ENCODE measurements at places on chromosomes 2 and 18.
A peak's percentile ranks its signal among the peaks of the same experiment; 100 is the strongest.

DNA sequence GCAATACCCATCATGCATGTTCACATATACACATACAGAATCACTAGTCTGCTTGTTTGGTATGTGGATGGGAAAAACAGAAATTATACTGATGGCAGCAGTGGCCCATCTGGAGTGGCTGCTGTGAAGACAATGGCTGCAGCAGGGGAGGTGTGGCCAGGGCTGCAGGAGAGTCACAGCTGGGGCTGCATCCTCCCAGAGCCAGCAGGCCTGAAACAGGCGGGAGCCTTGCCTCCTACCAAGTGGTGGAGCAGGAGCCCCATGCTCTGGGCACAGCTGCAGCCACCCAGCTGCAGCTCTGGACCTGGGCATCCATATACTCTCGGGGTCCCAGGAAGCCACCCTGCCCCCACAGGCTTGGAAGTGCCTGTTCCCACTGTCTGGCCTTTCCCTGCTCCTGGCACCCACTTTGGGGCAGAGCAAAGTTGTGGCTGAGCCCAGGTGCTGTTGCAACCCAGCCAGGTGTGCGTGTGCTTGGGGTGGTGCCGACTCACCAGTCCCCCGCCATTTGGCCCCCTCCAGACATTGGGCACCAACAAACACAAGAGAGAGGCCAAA is 136.6 kb downstream of the SPAG16 start:
- DNase-seq, result no peak

- DNase-seq, result peak; percentile 25
Measured at GRCh38 chr2:223585666-223586065, 16.5 kb downstream of the SCG2 start.

- no peak for DNase-seq
Measured at GRCh38 chr18:54991981-54992380, 32.7 kb upstream of the CCDC68 start.

DNA sequence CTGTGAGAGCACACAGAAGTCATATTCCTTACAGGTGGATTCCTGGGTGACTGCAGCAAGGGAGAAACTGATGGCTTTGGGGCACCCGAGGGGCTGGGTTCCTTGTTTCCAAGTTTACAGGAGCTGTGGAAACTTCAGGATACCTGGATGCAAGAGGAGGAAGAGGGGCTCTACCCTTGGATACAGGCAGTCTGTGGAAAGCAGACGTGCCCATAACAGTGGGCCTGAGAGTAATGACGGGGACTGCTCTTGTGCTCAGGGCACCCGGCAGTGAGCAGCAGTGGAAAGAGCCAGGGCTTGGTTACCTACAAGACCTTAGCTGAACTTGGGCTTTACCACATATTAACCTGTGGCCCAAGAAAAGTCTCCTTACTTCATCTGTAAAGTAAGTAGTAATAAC is 102.2 kb upstream of the TGFA start:
- DNase-seq, result no peak

DNA sequence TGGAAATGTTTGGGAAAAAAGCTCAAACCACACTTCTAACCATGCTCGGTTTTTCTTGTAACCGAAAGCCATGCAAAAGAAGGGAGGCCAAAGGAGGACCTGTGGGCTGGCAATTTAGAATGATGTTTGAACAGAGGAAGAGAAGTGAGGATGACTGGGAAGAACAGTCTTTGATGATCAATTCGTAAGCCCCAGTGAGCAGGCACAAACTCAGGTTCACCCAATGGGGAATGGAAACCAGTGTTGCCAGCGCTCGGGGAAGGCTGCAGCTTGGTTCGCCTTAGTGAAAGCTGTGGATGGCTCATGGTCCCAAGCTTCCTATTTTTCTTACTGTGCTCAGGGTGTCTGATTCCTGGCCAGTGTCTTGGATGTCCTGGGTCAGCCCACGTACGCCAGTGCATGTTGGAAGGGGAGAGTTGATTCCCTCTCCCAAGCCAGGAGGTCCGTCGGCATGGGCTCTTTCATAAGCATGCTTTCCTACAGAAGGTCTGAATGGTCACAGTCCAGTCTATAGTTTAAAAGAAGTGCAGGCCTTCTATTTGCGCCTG is 79.2 kb downstream of the VAPA start:
- no peak for DNase-seq

- no peak for DNase-seq
Measured at GRCh38 chr2:113203217-113203530, 29.4 kb downstream of the PSD4 start.

DNA sequence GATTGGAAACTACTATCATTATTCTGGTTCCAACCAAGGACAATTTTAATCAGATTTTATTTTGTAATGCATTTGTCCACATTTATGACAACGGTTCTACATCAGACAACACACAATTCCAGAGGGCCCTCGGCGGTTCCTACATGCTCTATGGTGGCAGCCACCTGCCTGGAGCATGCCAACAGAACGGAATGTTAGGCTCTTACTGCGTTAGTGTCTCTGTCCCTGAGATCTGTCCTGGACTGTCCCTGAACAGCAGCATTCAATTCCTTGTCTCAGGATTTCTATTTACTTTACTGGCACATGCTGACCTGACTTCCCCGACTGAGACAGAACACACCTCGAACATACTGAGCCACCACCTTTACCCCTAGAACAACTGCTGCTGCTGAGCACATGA is 117.7 kb downstream of the CCBE1 start:
- no peak for DNase-seq

DNA sequence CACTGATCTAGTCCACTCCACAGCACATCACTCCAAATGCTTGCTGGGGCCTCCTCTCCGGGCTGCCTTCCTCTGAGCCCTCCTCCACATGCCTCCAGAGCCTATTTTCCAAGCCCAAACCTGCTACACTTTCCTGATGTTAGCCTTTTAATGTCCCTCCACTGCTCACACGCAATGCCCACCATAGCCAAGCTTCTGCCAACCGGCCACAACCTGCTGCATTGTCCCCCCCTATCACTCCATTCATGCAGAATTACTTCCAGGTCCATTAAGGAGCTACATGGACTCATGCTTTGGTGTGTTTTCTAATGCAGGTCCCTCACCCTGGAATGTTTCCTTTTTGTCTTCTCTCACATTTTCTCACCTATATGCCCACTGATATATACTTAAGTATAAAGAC is 129.3 kb downstream of the MARCHF4 start:
- no peak for DNase-seq

DNA sequence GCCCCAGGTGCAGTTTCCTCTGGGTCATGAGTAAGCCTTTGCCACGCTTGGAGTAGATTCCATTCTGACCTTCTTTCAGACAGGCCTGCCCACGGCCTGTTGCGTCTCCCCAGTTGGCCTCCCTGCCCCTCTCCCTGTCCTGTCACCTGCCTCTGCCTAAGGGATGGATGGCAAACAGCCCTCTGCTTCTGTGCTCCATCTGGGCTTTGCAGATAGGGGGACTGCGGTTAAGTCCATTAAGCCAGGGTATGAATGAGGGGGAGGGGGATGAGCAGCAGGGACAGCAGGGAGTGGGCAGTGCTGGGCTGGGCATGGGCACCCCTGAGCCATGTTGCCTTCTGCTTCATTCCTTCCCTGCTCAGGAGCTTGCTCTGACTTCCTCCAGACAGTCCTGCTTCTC is 37.6 kb upstream of the B3GNT7 start:
- DNase-seq, result no peak

DNA sequence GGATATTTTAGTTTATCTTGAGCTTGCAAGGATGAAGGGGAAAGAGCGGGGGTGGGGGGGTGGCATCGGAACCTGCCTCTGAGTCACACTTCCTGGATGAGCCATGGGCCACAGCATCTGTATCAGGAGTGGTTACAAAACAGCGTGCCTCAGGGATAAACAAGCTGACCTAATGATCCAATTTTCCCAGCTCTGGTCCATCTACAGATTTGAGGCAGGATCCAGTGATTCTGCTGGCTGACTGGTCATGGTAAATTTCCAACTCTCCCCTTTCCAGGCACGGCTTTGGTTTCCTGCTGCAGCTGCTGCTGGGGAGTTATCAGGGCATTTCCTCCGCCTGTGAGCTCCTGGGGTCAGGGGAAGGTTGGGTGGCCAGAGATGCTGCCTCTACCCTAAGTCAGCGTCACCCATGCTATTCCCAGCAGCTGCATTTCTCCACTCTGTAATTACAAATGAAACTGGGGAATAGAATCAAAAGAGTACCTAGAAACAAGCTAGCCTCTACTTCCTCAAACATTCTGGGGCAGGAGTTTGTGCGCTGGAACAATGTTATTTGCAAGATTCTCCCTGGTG is 4.7 kb upstream of the HPCAL1 start:
- DNase-seq, result peak; percentile 63

DNA sequence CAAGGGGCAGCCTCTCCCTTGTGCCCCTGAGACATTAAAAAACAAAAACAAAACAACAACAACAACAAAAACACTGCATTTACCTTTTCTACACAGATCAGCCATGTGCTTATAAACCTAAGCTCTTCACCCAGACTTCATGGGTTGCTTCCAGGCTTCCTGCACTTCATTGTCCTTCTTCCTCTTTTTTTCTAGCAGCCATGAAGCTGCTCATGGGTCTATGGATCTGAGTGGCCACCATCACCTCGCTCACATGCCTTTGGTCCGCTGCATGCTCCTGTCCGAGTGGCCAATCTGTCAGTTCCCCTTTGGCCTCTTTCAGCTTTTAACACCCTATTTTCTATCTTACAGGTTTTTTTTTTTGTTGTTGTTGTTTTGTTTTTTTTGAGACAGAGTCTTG is 9.0 kb upstream of the TET3 start:
- DNase-seq, result peak; percentile 47

DNA sequence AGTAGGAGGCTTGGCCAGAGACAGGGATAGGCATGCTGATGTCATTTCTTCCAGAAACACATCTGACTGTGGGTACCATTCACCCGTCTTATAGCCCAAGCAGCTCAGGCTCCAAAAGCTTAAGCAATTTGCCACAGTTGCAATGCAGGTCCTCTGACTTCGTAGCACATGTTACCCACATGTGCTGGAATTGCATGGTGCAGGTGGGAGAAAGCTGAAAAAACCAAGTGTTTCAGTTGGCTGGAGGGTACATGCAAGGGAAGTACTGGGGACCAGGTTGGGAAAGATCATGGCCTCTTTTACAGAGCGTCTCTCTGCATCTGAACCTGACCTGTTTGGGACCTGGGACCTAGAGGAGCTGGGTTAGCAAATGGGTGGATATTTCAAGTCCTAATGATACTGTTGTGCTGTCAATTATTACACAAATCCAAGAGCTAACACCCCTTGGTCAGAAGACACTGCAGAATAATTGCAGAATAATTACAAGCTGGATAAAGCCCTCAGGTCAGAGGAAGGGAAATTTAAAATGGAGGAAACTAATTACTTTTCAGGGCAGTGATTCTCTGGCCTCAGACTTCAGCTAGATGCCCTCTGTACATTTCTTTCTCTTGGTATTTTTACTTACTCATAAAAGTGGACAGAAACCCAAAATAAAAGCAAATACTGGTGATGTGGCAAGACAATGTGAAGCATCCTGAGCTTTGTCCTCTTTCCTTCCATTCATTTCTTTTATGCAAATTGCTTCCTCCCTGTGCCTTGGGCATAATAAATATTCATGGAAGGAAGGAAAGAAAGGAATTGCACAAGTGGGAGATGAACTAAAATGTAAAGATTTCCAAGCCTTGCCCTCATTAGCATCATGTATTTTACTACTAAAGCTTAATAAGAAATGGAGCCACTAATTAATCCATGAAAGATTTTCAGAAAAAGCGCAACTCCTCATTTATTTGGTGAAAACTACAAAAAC is 45.6 kb upstream of the TTC39C start:
- no peak for DNase-seq

DNA sequence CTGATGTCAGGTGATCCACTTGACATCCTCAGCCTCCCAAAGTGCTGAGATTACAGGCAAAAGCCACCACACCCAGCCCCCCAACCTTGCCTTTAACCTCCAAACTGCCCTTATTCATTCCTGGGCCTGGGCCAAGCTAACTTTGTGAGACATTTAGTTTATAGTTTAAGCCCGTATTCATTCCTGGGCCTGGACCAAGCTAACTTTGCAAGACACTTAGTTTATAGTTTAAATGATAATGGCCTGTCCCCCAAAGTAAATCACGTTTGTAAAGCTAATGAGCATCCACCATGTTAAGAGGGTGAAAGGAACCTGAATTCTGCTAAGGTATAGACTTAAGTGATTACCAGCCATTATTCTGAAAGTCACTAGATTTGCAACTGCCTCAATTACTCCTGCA is 68.7 kb downstream of the NEURL3 start:
- DNase-seq, result no peak

DNA sequence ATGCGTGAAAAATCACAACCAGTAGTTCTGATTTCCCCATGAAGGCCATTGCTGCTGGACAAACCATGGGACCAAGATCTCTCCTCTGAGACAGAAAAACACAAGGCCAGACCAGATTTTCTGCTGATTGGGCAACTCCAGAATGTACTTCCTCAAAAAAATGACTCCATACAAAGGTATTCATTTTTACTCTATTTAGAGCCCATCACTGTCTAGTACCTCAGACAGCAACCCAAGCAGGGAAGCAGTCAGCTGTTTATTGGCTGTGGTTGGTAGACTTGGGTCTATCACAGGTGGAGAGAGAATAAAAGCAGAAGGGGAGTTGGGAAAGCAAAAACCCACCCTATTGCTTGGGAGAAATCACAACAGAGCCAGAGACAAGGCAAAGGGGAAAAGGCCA is 219.9 kb downstream of the PIK3C3 start:
- no peak for DNase-seq

- no peak for DNase-seq
Measured at GRCh38 chr2:235553291-235553690, 59.4 kb downstream of the AGAP1 start.

GRCh38 chr2:185108588-185108987 is 510.3 kb downstream of the ZNF804A start:
- no peak for DNase-seq

DNA sequence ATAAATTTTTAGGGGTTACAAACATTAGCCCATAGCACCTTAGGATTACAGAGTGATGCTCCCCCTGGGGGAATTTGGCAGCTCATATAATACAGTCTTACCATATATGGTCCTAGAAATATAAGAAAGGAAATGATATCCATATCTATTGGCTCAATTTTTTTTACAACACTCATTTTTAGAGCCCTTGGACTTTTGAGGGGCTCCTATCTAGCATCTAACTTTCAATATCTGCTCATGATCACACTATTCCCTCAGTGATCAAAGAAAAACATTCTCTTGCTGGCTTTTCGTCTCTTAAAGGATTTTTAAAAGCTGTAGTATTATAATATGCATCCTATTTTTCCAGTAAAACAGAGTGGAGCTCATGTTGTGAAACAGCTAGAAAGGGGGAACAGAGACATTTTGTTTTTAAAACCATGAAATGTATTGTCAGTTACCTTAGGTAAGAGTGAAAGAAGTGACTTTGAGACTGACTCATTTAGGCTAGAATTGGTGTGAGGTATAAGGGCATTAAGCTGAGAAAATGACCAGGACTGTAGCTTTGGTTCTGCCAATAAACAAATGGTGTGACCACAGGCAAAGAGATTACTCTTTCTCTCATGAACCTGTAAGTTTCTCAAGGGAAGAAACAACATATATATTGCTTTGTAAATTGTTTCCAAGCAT is 65.8 kb downstream of the ALPK2 start:
- no peak for DNase-seq

Measured in inflammatory macrophage (primary cell).